ENCODE measurements at places on chromosomes 7 and 10. TPM values are rescaled to one million over a fixed set of nuclear protein-coding genes. Genes with fewer than 3 reads are reported as not detected.
A peak's percentile ranks its signal among the peaks of the same experiment; 100 is the strongest.

DNA sequence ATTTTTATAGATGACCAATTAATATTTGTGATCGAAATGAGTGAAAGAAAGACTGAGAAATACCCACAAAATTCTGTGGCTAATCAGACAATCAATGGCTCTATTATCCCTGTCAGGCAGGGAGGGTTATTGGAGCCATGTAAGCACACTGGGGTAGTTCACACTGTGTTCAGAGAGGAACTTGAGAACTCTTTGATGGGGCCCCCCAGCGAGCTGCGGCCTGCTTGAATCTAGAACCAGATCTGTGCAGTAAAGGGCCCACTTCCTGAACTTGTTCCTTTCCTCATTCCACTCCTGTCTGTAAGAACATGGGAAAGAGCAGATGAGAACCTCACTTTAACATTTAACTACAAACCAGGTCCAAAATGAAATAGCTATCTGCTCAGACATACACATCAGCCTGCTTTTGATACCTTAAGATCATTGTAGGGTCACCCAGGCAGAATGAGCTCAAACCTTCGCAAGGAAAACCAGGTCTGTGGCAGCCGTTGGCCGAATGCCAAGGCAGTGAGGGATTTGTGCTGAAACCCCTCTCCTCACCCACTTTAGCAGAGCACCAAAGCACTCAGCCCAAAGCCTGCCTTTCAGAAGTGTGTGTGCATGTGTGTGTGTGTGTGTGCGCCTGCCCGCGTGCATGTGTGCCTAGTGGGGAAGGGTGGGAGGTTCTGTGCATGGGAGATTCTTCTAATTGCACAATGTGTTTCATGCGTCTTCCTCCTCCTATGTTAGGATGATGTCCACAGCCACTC lies 365.6 kb upstream of the MGMT start:
- DNase-seq = peak; percentile 43

Gene SUN3
- not detected for total RNA-seq

Gene BLVRA
- 27.3 TPM for total RNA-seq

- no peak for DNase-seq
These were observed 23.2 kb downstream of the PLXNA4 start for GRCh38 chr7:132553031-132553430.

DNA sequence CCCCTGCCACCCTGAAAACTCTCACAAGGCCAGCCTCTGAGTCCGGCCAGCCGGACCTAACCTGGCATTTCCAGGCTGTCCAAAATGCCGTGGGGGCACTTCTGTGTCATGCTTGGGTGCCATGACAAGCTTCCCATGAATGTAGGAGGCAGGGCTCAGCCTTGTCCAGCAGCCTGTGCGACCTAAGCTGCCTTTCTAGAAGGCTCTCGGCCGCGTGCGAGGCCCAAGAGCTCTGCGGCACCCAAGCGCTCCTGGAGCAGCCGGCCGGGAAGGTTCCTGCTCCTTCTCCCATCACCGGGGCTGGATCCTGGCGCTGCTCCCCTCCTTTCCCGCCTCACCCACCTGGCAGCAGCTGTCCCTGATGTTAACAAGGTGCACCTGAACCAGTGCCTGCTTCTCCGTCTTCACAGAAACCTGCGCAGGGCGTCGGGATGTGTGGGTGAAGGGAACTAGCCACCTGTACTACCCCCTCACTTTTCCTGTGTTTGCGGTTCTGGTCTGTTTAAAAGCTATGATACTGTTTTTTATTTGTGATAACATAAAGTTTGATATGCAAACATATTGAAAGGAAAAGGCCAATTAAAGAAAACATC lies 6.1 kb downstream of the GPER1 start:
- DNase-seq = no peak

GRCh38 chr7:96182424-96183158 lies 139.3 kb downstream of the SLC25A13 start:
- no peak for DNase-seq

DNA sequence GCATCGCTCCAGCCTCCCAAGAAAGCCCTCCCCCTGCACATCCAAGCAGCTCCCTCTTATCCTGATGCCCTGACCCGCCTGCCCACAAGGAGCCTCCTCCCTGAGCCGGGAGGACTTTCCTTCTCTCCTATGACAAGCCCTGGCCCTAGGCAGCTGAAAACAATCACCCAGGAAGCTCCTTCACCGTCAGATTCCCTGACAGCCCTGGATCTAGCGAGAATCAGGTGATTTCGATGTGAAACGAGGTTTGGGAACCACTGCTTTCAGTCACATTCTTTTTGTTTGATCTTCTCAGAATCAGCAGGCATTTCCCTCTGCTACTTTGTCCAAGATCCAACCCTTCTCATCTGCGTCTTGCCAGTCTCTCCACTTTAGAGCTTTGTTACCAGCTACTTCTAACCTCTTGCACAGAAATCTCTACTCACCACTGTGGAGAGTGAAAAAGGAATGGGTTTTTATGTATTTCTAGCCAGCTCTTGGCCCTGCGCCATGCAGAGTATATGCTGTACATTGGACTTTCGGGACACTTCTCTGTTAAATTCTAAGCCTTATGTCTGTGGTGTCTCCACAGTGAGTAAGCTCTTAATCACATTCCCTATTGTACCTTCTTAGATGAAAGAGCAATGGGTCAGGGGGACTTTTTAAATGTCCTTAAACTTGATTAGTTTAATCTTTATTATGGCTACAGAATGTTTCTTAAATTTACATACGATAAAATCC lies 253.2 kb upstream of the C7orf33 start:
- no peak for DNase-seq

DNA sequence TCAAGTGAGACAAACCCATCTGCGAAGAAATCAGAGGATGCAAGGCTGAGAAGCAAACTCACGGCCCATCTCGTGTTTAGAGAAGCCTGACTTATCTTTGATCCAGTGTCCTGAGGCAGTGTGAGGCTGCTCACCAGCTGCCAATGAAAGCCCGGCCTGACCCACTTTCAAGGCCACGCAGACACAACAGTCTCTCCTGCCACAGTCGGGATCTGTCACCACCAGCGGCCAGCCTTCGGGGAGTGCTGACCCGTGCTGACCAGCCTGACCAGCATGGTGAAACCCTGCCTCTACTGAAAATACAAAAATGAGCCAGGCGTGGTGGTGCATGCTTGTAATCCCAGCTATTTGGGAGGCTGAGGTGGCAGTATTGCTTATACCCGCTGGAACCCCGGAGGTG lies 7.4 kb upstream of the DNAJB6 start:
- DNase-seq = no peak

DNA sequence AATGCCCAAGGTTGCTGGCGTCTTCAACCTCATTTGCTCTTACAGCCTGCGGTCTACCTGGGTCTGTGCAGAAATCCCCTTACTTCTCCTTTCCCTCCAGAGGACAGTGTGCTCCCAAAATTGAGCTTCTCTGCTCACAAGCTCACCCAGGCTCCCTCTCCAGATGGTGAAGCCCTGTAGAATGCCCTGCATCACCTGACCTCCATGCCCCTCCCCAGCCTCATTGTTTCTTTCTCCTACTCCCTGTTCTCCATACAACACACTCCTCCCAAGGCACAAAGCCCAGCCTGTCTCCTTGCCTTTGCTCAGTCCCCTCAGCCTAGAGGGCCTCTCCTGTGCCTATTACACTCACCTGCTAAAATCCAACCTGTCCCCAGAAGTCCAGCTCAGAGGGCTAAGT lies 3.5 kb downstream of the CRHR2 start:
- no peak for DNase-seq

DNA sequence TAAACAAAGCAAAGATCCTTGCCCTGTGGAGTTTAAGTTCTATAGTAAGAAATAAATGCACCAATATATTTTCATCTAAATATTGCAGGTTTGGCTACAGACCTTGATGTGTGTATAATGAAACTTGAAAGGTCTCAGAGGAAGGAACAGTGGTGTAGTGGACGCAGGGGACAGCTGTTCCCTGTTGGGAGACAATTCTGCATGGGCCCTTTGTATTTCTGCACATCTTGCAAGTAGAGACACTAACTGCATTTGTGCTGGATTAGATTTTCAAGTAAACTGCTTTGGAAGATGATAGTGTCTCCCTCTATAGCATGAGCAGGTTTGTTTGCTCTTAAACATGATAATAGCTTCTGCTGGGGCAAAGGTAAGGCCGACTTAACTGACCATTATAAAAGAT lies 57.5 kb upstream of the FAM133B start:
- DNase-seq = no peak

Gene TLX1
- not detected for total RNA-seq

GRCh38 chr10:98619446-98619845 lies 172.7 kb upstream of the HPS1 start:
- no peak for DNase-seq

Gene HILPDA
- 28.4 TPM for total RNA-seq

- peak; percentile 37 for DNase-seq
These were observed 29.8 kb downstream of the RSU1 start for GRCh38 chr10:16787361-16787791.

DNA sequence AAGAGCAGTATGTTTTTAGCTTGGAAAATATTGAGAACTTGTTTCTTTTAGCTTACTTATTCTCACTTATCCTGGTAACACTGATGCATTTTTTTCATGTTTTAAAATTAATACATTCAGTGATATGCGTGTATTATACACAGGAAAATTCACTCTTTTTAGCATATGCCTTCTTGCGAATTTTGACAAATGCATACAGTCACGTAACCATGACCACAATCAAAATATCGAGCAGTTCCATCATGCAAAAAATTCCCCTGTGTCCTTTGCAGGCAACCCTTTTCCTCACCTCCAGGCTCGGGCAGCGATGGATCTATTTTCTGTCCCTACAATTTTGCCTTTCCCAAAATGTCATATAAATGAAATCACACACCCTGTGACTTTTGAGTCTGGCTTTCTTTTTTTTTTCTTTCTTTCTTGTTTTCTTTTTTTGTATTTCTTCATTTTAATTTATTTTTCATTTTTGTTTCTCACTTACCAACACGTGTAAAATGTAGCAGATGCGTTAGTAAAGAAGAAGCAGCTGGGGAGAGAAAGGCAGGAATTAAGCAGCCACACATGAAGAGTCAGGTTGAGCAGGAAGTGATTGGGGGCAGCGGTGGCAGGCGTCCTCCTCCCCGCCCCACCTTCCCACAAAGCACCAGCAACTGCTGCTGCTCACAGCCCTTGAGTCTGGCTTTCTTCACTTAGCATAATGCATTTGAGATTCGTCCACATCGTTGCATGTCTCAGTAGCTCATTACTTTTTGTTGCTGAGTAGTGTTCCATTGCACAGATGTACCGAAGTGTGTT lies 29.9 kb downstream of the ADRB1 start:
- peak; percentile 56 for DNase-seq

DNA sequence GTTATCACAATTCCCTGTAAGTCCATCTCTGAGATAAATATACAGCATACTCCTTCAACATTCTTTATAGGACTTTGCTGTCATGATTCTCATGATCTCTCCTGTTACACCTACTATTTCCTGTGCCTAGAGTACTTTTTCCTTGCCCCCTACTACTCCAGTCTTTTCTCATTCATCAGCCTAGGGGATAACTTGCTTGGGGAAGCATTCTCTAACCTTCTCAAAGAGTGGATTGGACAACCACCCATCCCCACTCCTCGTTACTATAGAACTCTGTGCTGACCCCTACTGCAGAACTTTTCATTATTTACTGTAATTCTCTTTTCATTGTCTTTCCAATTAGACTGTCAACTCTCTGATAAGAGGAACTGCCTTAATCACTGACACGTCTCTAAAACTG lies 57.4 kb upstream of the TFEC start:
- no peak for DNase-seq

Gene SFRP5
- total RNA-seq = 0.23 TPM

GRCh38 chr7:2613098-2613930 lies 18.5 kb upstream of the TTYH3 start:
- no peak for DNase-seq

Gene TAS2R41
- total RNA-seq = not detected

- no peak for DNase-seq
These were observed 828.8 kb upstream of the MBL2 start for GRCh38 chr10:53601260-53601875.

All from activated naive CD8-positive, alpha-beta T cell treated with anti-CD3 and anti-CD28 coated beads, Interleukin-2, amount 10 ng/mL, durations not matched to agents 7 days and 5 days (primary cell).